ENCODE measurements at places on chromosomes 13 and 19. TPM values are rescaled to one million over a fixed set of nuclear protein-coding genes. Genes with fewer than 3 reads are reported as not detected.

Gene KLK11
- polyA plus RNA-seq: not detected

Gene CHST8
- 0.32 TPM for polyA plus RNA-seq

Gene ZNF534
- polyA plus RNA-seq: 0.87 TPM

Gene DGKH
- 5.9 TPM for polyA plus RNA-seq

Gene ADM5
- 0.61 TPM for polyA plus RNA-seq

DNA sequence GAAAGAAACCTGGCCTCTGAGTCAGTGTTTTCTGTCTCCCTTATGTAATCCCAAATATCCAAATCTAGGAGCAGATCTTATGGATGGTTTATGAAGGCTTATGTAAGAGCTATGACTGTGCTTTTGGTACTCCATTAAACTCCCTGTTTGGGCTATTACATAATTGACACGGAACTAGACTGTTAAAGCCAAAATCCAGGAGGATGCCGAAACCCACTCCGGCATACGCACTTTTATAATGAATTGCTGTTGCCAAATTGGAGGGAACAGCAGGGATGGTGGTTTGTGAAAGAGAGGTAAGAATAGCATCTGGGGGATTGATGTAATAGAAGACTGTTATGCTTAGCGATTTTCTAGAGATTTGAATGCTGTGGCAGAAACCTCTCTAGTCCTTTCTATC is 2.0 kb downstream of the MTUS2 start:
- no peak for DNase-seq

DNA sequence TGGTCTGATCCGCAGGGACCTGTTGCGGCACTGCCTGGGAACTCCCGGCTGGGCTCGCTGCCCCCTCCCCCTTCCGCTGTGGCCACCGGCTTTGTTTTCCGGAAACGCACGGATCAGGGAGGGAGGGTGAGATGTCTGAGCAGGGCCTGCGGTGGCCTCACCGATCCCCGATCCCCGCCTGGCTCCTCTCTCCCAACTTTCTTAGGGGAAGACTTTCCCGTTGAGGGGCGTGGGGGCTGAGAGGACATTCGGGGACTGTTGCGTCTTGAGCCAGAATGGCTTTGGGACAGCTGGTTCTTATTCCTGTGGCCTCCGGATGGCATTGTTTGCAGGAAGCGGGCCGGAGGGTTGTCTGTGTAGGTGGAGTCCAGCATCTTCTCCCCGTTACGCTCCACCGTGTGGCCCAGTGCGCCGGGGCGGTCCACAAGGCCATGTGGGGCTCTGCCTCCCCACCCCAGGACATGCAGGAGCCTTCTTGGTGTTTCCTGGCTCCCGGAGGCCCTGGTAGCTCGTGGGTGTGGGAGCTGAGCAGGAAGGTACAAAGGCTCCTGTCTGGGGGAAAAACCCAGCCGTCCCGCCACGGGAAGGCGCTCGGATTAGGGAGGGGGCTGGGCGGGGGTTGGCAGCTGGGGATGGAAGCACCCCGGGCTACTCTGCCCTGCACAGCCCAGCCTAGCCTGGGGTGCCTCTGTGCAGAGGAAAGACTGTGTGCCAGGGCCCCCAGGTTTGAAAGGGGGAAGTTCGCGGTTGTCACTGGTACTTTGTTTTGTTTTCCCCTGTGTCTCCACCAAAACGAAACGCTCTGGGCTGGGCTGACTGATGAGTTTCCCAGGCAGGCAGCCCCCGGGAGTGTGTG is 1.3 kb downstream of the CSNK1G2 start:
- DNase-seq: no peak

GRCh38 chr13:114064450-114065140 is 67.8 kb downstream of the RASA3 start:
- DNase-seq: no peak

DNA sequence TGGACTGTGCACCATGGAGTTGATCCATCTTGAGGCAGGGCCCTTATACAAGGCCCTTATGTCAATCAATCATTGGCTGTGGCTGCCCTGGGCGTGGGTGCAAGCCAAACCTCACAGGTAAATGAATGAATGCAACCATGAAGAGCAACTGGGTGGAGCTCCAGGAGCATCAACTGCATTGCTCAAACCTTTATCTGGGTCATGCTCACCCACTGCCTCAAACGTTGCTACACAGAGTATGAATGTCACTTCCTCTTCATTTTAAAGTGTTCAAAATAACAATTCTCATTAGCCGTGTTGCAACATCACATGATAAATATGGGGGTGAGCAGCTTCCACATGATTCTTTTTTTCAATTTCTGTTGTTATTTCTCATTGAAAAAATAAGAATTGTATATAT is 6.4 kb upstream of the ZNF333 start:
- no peak for DNase-seq

DNA sequence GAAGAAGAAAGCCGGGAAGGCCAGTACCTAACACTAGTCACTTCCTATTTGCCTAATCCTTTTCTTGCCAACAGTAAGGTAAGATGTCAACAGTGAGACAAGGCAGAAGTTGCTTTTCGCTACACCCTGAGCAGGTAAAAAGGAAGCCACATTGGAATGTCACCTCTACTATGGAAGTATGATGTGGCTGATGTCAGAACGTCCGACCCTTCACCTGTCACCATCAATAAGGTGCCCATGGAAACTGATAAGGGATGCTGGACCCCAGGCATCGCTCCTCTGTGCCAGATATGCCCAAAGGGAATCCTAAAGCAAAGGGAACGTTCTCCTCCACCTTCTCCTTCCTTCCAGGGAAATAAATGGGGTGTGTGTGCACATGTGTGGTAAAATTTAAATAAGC is 34.3 kb downstream of the COL4A1 start:
- no peak for DNase-seq

- DNase-seq: peak; percentile 54
These were observed 25.8 kb downstream of the LACC1 start for GRCh38 chr13:43905435-43906031.

GRCh38 chr13:65378943-65379519 is 1851.1 kb downstream of the PCDH9 start:
- DNase-seq: no peak

- no peak for DNase-seq
These were observed 8.7 kb downstream of the TNFSF9 start for GRCh38 chr19:6539514-6539913.

GRCh38 chr13:92574499-92574898 is 652.1 kb upstream of the GPC6 start:
- DNase-seq: no peak

DNA sequence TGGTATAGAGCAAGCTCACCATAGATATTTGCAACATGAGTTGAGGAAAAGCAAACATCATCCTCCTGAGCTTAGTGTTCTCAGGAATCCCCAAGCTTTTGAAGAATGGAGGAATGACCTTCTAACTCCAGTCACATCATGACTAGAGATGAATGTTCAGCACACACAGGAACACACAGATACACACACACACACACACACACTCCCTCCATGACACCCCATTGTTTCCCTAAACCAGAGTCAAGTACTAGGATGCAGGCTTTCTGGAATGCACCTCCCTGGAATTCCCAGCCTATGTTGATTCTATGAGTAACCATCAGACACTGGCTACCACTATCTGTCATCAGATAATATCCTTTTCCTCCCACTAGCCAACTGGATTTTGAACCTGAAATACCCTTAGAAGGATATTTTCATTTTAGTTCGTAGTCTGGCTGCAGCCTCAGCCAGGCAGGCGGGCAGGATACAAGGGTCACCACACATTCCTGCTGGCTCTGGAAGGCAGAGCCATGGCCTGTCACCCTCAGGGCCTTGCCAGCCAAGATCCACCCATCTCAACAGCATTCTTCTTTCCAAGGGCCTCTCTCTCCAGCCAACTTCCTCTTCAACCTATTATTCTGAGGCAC is 162.4 kb downstream of the FOXO1 start:
- no peak for DNase-seq

DNA sequence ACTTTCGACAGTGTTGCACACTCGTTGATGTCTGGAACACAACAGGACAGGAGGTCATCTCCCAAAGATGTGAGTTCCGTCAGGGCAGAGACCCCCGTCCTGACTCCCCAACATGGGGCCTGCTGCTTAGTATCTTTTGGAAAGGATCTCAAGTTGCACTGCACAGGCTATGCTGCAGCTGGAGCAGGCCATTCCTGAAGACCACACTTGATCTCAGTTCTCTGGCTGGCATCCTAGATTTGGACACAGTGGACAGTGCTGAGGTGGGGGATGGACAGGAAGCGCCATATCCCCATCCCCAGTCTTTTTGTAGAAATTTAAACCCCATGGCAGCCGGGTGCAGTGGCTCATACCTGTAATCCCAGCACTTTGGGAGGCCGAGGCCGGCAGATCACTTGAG is 5.9 kb downstream of the ADGRE2 start:
- DNase-seq: no peak

DNA sequence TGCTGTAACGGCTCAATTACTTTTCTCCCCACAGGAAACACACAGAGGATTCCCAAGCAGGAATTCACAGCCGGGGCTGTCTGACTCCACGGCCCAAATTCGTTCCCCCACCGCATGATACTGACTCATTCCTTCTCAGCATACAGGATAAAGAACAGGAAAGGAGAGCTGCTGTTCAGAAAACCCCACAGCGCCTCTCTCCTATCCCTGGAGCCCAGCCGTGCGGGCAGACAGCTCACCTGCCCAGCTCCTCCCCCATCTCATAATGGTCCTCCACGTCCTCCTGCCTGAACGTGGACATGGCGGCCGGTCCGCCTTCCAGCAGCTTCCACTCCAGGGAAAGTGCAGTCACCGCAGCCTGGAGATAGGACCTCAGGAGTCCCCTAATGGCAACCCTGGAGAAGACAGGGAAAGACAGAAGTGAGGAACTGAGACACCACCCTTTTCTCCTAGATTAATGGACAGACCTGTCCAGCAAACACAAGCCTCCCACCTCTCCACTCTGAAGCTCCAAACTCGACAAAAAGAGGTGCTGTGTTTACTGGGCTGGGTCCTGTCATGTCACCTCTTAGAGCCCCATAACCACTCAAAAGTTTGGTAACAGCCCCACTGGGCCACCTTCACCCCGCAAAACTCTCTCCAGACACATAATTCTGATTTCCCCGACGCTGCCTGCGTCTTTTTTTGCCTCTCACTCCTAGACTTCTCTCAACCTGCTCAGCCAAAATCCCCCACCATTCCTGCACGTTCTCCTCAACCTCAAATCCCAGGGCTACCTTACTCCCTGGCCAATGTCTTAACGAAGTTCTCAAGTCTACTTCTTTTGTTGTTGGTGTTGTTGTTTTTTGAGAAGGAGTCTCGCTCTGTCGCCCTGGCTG is 1.2 kb downstream of the DAPK3 start:
- DNase-seq: no peak
